ENCODE measurements at places on chromosomes 6 and 20.

GRCh38 chr6:168221000-168221399, 98.6 kb downstream of the DACT2 start:
- no peak for DNase-seq

GRCh38 chr6:108120311-108120710, 45.5 kb upstream of the NR2E1 start:
- DNase-seq = no peak

DNA sequence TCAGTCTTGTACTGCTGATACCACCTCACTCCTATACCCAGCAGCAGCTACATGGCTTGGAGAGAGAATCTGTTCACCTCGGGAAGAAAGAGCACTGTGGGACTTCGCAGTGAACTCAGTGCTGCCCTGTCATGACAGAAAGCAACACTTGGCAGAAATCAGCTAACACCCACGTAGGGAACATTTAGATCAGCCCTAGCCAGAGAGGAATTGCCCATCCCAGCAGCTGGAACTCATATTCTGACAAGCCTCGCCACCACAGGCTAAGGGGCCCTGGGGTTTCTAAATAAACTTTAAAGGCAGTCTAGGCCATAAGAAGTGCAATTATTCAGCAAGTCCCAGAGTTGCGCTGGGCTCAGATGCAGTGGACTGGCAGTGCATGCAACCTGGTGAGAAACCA, 1266.8 kb downstream of the GRIK2 start:
- DNase-seq = no peak

- DNase-seq = peak; percentile 2
Measured at GRCh38 chr20:32278199-32278643, 770 bp downstream of the KIF3B start.

DNA sequence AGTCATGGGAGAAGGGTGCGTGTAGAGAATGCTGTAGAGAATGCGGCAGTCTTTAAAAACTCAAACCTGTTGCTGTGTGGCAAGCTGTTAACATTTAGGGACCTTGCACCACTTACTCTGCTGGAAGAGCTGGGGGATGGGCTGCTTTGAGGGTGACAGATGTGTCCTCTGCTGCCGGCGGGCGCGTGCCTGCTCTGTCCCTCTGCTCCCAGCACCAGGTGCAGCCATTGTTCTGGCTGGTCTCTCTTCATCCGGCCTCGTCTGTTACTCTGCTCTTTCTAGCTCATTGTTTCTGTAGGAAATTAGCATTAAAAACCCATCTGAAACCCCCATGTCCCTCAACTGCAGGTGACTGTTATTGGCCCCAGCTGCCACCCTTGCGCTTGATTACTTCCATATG, 78.5 kb downstream of the CBFA2T2 start:
- DNase-seq = no peak

DNA sequence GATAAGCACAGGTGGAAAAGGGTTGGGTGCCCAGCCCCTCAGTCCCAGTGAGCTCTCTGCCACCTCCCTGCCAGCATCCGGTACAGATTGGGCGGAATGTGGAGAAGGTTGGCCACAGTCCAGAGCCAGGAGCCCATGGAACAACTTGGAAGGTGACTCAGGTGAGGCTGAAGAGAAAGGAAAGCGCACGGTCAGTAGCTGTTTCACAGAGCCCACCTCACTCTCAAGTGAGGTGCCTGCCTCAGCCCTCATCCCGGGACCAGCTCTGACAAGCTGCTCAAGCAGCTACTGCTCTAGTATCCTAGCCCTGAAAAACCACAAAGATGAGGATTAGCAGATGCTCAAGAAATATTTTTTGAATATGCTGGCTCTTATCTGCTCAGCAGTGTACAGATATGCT, 1.1 kb upstream of the MMP24OS start:
- DNase-seq = no peak

- DNase-seq = no peak
Measured at GRCh38 chr20:22462975-22463914, 121.1 kb downstream of the FOXA2 start.

- DNase-seq = no peak
Measured at GRCh38 chr6:3843379-3844096, 5.6 kb upstream of the FAM50B start.

DNA sequence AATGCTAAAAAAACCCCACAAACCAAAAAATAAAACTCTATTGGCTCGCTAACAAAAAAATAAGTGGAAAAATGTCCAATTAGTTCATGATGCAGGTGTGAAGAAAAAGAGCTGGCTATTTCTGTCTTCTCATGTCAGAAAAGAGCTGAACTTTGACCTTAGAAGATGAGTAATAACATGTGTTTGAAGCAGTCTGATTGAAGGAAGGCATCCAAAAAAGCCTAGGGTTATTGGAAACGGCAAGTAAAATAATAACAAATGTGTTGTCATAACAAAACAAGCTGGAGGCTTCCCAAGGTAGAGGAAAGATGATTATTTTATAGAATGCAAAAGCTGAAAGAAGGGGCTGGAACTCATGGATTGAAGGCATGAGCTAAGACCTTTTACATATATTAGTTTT, 94.4 kb upstream of the FAM184A start:
- DNase-seq = no peak

DNA sequence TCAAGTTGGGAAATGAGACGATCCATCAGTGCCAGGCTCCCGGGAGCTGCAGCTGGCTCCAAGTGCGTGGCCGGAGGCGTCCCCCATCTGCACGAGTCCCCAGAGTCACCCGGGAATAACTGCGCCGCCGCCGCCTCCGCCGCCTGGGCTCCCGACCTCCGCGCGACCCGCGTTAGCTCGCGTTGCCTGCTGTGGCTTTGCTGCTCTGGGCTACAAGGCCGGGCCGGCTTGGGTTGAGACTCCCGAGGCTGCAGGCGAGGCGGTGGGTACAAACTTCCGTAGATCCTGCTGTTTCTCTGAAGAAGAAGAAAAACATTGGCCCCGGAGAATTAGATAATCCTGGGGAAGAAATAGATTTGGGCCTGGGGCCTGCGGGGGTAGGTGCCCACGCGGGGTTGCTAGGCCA, 7.4 kb upstream of the LAMP5 start:
- no peak for DNase-seq

DNA sequence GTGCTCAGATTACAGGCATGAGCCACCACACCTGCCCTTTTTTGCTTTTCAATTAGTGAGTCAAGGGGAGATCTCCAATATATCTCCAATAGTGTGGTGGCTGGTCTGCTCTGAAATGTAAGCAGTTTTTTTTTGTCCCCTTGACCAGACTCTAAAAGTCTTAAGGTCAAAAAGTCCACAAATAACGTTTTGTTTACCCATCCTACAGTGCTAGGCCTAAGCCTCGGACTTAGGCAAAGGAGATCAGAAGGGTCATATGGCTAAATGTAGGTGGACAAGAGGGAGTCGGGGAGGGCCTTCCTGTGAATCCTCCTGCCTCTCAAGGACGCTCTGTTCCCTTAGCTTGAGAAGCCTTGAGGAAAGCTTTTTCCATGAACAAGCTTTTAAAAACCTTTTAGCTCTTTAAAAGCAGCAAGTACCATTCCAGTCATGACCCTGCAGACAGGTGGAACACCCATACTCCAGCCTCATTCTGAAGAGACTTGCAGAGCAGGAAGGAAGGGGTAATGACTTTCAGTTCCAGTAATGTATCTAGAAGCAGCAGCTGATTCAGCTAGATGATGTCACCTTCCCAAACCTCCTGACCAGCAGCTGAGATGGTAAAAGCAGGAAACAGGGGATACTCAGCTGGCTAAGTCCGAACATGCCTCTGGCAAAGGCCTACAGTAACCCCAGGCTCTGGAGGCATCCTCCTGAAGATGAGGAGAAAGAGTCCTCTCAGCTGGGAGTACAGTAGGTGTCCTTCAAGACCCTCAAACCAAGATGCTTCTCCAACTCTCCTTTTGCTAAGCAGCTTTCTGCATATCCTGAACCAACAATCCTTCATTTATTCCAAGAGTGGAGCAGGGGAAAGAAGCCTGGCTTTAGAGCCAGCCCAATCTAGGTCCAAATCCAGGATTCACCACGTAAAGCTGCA, 23.6 kb downstream of the BCL2L1 start:
- no peak for DNase-seq

All from naive thymus-derived CD8-positive, alpha-beta T cell (primary cell).